ENCODE measurements at places on chromosomes 3 and 15. TPM values are rescaled to one million over a fixed set of nuclear protein-coding genes. Genes with fewer than 3 reads are reported as not detected.

Gene RPP14
- total RNA-seq: 8.2 TPM

Gene FAM107A
- 1.3 TPM for total RNA-seq

Gene CFAP91
- total RNA-seq: 0.50 TPM

Gene P2RY1
- total RNA-seq: 0.30 TPM

Gene EPHA6
- 0.17 TPM for total RNA-seq

Gene ANKRD63
- not detected for total RNA-seq
